ENCODE measurements at places on chromosomes 6 and 20.

- no peak for DNase-seq
Observed at GRCh38 chr20:41055679-41056078, 27.1 kb downstream of the TOP1 start.

DNA sequence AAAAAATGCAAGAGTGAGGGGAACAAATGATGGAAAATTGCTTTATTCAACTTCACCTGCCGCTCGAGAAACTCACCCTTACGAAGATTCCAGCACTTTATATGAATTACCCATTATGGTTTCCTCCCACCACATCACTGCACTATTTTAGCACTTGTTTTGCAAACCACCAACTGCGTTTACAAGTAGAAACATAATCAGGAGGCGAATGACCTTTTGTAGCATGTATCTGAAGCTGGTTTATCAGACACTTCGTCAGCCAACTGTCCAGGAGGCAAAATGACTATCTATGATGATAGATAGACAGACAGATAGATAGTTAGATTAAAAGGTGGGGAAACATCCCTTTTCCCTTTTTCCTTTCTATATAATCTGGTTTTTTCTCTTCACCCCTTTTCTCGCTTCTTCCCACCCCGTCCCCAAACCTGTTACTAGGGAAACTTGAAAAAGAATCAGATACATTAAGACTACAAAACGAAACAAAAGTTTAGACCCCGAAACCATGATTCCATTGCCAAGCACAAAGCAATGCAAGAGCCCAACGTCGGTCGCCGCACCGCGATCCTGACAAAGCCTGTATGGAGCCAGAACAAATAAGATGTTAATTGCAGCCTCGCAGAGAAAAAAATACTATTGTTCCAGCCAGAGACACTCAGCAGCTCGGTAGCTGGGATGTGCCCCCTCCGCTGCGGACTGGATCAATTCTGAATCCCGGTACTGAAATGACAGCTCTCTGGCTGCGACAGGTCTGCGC, 933 bp upstream of the ADGRB3 start:
- no peak for DNase-seq

DNA sequence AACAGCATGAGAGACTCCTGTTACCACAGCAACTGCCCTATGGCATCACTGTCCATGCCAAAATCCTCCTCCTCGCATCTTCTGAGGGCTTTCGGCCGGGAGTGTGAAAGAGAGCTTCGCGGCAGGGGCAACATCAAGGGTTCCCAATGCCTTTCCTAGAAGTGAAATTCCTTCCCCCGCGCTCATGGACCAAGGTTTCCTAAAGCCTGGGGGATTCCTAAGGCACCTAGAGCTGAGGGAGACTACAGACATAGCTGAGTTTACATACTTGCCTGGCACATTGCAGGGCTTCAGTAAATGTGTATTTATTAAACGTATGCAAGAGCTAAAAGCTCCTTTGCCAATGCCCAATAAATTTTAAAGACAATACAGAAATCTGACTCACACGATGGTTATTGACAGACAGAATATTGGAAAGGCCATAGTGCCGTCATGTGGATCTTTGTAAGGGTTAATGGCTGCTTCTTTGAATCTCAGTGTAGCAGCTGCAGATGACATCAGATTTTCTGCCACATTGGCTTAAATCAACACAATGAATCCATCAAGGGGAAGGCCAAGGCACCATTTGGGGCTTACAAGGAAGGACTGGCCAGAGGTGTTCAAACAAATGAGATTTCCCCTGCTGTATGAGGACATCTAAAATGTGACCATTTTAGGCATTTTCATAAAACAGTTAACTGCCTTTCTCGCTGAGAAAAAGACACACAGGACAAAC, 281.2 kb upstream of the JARID2 start:
- no peak for DNase-seq

DNA sequence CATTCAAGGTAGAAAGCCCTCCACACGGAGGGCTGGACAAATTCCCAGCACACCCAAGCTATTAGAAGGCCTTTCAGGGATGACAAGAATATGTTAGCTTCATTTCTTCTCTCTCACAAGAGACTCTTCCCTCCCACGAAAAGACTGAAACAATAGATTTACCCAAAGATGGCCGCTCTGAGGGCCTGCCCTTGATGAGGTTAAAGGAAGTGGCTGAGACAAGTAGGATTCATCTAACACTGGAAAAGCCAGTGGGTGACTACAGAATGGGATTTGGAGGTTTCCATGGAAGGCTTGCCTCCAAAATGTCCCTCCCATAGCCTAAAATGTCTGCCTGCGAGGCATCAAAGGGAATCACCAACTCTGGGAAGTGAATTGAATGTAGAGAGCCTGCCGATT, 277.6 kb downstream of the CLIC5 start:
- DNase-seq: no peak

DNA sequence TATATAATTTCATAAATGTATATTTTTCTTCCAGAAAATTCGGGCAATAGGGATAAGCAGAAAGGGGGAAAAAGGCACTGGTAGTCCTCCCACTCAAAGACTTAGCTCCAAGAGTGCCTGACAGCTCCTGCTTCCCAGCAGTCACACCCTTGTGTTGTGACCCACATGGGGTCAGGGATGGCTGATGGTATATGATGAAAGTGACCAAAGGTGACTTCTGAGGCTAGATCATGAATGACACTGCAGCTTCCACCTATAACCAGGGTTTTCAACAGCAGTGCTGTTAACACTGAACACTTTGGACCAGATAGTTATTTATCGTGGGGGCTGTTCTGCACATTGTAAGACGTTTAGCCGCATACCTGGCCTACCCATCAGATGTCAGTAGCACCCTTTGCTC, 22.3 kb downstream of the FAM50B start:
- no peak for DNase-seq

GRCh38 chr6:127786109-127786508, 114.7 kb downstream of the THEMIS start:
- no peak for DNase-seq

DNA sequence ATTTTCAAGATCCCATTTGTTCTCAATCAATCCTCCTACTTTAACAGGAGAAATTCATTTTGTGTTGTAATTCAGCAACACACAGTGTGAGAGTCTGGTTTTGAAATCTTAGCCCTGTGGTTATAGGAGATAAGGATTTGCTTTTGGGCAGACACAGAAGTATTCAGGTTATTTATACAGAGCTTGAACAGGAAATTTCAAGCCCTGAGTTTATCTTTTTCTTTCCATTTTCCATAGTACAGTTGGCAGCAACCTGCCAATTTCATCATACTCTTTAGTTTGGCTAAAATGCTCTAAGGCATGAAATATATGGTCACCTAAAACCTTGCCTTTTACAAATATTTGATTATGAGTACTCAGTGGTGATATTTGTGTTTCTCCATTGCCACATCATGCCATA, 41.4 kb downstream of the PKIB start:
- no peak for DNase-seq

GRCh38 chr6:17899491-17899890, 87.9 kb downstream of the KIF13A start:
- no peak for DNase-seq

DNA sequence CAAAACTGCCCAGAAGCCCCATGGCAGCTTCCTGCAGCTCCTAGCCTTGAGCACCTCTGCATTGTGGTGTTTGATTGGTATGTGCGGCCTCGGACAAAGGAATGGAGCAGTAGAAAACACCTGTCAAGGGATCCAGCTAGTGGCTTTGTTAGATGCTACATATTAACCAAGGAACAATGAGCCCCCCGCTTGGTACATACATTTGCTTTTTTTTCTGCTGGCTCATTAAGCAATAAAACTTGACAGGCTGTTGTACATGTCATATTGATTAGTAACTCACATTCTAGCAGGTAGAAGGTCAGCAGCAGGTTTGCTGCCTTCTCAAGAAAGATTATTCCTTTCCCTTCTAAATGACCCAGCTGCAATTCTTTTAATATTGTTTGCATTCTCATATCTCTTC, 937 bp downstream of the SPACA1 start:
- no peak for DNase-seq

- DNase-seq: peak; percentile 92
Observed at GRCh38 chr20:13995086-13995665, at the start of gene MACROD2. TSS of gene MACROD2 (plus strand) at chr20:13995516.

DNA sequence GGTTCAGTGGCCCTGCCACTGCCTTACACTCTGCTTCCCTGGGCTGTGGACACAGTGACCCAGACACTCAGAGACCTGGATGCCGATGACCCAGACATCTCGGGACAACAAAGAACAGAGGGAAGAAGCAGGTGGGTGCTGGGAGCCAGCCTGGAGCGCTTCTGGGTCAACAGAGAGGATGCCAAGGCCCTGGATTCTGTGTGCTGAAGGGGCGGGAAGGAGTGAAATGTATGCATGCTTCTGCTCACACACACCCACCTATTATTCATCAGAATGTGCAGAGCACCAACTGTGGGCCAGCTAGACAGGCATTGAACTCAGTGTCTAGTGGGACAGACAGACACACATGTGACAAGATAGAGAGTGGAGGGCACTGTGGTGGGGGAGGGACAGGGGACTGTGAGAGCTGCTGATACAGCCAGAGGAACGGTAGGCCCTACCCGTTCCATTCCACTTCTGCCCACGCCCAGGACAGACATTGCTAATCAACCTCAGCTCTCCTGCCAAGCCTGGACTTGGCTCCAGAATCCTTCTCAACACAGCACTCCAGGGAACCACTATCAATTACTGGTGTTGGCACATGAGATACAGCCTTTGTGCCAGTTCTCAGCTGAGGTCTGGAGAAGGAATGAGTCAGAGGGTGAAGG, 20.2 kb downstream of the KCNK15 start:
- DNase-seq: no peak

- no peak for DNase-seq
Observed at GRCh38 chr6:143346004-143346403, 104.5 kb downstream of the ADAT2 start.

GRCh38 chr20:48538058-48538825, 289.6 kb downstream of the PREX1 start:
- no peak for DNase-seq

GRCh38 chr20:41011551-41012067, 17.0 kb upstream of the TOP1 start:
- no peak for DNase-seq

GRCh38 chr6:10271982-10272381, 142.9 kb downstream of the TFAP2A start:
- DNase-seq: no peak

Data from HL-60 (cell line).